CD4-positive, alpha-beta T cell treated with Interleukin-6 for 4 hours (primary cell): ENCODE measurements at places on chromosomes 2 and 18.

DNA sequence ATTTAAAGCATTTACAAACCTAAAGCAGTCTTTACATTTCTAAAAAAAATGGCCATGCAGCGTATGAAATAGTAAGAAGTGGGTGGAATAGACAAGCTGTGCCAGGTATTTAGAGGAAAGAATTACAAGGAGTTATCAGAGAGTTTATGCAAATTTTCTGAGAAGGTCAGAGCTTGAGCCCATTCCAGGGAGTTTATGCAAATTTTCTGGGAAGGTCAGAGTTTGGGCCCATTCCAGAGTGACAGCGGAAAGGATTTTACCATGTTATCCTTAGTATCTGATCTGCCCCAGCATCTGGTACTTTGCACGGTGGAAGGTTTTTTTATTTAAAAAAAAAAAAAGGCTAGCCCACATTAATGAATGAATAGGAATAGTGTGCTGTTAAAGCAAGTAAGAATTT, 1.4 kb upstream of the DOK6 start:
- no peak for DNase-seq

DNA sequence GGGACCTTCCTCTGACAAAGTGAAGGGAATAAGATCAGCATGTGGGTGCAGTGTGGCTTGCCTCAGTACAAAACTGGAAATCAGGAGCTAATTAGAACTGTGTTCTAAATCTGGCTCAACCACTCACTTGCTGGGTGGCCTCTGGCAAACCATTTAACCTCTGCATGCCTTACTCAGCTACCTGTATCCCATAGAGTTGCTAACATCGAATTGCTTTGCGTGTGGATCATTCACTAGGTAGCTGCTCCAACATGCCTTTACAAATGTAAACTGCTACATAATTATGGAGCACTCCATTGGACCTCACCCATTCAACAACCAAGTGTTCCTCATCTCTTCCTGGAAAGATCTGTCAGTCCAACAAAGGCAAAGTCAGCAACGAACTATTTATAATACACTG, 19.0 kb downstream of the PLEKHM3 start:
- DNase-seq: no peak

DNA sequence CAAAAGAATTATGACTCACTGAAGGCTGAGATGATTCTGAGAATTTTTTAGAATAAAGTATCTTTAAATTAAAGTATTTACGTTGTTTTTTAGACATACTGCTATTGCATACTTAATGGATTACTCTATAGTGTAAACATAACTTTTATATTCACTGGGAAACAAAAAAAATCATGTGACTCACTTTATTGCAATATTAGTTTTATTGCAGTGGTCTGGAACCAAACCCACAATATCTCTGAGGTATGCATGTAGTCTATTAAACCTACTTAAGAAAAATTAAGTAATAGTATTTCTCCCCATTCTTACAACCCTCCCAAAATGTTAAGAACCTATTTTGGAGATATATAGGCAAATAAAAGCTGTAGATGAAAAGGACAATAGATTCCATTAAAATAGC, 142.9 kb upstream of the ZNF521 start:
- no peak for DNase-seq

- DNase-seq: no peak
These were observed 72.7 kb downstream of the CABLES1 start for GRCh38 chr18:23207994-23208393.

- no peak for DNase-seq
These were observed 551.7 kb downstream of the SATB2 start for GRCh38 chr2:198905881-198906612.

DNA sequence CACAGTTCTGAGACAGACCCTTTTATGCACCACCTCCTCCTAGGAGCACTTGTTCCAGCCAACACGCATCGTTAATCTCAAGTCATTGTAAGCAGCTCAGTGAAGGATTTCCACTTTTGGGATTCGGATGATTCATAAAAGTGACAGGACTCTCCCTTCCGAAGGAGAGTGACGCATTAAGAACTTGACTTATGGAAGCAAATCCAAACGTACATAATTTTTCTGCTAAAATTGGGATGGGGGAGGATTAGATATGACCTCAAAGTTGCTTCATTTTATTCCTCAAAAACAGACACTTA, 165.7 kb downstream of the TWIST2 start:
- no peak for DNase-seq

DNA sequence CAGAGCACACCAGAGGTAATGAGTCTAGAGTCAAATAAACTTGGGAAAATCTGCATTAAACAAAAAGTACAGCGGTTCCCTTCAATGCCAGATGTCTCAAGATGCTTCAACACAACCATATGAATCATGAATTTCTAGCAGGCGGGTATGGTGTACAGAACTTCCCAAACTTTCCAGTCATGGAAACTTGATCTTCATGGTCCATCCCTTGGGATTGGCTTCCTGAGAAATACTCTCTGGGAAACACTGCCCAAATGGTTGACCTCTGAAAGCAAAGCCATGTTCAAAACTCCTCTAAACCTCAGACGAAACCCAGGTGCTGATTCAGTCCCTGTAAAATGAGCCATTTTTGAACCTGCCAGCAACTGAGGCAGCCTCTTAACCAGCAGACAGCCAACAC, 16.4 kb upstream of the TMEM247 start:
- no peak for DNase-seq
